Stimulated activated CD4-positive, alpha-beta T cell treated with anti-CD3 and anti-CD28 coated beads, Interleukin-1b, Interleukin-23, amount 100 ng/mL, for 48 hours (primary cell): ENCODE measurements at places on chromosomes 2 and 18.

GRCh38 chr2:166653185-166653813 is 159.2 kb upstream of the SCN7A start:
- no peak for DNase-seq

DNA sequence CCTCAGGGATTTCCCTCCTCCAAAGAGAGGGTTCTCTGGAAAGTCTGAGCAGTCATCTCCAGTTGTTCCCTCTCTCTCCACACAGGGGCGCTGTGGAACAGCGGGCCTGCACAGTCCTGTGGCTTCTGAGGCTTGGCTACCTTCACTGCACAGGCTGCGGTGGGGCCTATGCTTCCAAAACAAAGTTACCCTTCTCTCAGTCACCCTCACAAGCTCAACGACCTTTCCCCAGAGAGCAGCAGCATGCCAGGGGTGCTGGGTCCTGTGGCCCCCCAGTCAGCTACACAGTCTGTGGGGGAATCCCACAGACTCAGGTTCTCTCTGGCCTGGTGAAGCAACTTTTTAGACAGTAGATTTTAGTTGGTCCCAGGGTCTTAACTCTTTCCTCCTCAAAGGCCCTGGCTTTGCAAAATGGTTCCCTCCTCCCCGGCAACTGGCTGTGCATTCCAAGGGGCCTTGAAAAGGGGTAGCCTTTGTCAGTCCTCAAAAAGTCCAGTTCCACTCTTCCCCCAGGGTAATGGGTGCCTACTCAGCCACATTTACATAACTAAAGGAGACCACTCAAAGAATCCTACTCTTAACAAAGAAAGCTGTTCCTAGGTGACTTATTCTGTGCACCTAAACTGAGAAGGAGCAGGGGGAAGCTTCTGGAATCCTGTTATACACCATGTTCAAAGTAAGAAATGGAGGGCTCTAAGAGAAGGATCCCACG is 14.9 kb downstream of the B3GNT7 start:
- DNase-seq, result no peak

- no peak for DNase-seq
Measured at GRCh38 chr18:44859751-44860439, 179.2 kb downstream of the SETBP1 start.

GRCh38 chr2:40127146-40127545 is 324.7 kb downstream of the SLC8A1 start:
- no peak for DNase-seq

- DNase-seq, result no peak
Measured at GRCh38 chr2:8985561-8986326, 17.7 kb downstream of the MBOAT2 start.
